ENCODE measurements at places on chromosomes 3 and 15.

GRCh38 chr3:182692021-182692420 is 101.3 kb upstream of the ATP11B start:
- no peak for DNase-seq

DNA sequence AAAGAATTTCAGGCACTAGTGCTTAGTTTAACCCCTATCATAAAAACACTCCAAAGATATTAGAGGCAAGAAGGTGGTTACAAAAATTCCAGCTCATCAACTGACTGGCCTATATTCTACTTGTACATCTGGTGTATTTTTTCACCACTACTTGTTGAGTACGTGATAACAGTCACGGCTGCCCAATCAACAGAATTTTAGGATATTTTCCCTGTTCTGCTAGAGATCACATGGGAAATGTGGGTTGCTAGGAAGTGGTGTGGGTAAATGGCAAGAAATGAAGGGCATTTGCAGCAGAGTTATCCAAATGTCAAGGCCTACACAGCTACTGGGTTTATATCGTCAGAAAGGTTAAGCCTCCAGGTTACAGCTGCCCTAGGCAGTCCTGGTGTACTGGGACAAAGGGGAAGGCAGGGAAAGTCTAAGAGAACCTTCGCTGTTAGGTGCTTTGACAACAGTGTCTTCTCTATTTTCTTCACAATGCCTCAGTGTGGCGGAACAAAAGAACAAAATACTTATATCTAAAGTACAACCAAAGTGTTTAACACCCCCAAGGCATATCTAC is 81.9 kb downstream of the FMN1 start:
- no peak for DNase-seq

DNA sequence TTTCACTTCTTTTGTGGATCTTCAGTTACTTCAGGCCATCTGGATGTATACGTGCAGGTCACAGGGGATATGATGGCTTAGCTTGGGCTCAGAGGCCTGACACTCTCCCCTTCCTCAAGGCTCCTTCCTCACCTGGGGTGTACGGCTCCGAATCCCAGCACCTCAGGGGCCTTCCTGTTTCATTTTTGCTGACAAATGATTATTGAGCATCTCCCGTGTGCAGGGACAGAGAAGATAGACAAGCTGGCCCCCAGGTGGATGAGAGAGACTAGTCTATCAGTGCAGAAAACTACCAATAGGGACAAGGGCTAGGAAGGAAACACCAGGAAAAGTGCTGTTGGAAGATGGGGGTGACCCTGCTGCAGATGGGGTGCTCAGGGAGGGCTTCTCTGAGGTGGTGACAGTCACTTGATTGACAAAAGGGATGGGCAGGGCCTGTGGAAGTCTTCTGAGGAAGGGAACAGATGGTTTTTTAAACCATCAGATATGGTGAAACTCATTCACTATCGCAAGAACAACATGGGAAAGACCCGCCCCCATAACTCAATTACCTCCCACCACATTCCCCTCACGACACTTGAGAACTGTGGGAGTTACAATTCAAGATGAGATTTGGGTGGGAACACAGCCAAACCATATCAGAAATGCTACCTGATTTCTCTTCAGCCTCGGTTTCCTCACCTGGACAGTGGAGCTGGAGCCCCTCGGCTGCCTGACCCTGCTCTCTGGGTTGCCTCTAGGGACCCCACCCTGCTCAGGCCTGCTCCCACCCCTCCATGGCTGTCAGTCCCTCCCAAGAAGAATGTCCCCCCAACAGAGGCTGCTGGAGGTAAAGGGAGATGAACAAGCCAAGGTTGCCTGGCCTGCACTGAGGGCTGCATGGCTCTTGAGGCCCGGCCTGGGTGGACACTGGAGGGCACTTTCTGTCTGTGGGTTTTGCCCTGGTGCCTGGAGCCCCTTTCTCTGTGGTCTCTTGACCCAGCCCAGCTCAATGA is 37.2 kb upstream of the ACAD9 start:
- DNase-seq = no peak

DNA sequence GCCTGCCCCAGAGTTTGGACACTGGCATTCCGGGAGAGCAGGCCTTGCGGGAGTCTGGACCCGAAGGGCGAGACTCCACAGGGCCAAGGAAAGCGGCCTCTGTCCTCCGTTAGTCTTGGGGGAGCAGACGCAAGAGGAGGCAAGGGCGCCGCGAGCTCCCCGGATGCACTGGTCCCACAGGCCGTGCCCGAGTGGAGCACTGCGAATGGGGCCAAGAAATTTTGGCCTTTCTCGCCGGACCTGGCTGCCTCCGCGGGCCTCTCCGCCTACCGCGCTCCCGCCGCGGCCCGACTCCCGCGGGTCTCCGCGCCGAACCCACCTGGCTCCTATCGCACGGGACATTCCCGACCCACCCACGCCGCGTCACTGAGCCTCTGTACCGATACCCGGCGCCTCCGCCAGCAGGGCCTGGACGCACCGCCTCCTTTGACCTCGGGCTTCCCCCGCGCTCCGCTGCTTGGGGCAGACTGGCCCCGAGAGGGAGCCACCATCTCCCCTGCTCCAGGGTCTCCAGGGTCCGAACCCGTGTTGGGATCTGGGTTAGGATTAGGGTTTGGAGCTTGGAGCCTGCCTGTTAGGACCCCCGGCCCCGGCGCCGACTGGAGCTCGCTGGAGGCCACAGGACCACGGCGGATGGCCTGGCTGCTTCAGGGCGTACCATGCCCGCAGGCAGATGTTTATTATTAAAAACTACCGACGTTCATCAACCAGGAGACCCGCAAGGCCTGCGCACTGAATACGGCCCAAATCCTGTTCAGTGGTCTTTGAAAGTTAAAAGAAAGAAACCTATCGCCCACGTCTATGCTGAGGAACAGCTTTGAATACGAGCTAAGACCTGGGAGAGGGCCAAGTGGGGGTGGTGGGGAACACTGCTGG is 11.7 kb downstream of the SHOX2 start:
- DNase-seq = no peak

GRCh38 chr3:42066516-42067181 is 24.5 kb upstream of the TRAK1 start:
- DNase-seq = no peak

DNA sequence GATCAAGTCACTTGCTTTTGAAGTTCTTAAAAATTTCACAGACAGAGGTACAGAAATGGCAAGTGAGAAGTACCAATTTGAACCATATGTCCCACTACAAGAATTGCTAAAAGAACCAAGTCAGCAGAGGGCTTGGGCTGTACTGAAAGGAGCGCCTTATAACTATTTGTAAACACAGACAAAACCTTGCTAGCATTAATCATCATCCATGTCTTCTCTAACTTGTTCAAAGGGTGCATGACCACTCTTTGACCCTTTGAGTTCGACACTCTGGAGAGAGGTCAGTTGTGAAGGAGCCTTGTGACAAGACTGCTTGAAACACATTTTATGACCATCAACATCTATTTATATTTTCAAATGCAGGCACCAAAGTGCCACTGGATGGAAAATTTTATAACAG is 191.7 kb downstream of the PDZRN3 start:
- DNase-seq = no peak

DNA sequence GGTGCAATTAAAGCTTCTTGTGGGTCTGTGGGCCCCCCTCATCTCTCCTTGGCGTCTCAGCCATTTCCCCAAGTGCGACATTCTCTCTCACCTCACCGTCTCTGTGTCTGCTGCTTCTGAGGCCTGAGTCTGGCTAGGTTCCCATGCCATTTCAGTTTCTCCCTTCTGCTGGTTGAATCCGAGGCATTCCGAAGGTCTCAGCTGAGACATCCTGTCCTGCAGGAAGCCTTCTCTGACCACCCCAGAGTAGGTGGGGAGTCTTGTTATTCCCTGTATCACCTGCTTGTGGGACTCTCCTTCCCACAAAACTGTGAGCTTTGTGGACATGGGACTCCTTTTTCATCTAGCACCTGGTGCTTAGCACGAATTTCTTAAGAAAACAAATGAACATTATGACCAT is 78.3 kb downstream of the ASB7 start:
- no peak for DNase-seq

DNA sequence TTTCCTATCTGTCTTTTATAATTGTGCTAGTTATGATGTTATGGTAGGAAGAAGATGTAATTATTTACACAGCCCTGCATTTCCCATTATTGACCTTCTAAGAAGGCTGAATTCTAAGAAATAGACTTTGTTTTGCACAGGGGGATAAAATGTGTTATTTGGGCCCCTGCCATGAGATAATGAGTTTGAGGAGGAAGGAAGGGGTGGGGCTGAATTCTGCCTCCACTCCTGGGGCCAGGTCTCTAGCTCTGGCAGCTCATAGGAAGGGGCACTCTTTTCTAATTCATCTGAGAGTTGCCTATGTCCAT is 69.2 kb upstream of the GOLGA8B start:
- DNase-seq = no peak

DNA sequence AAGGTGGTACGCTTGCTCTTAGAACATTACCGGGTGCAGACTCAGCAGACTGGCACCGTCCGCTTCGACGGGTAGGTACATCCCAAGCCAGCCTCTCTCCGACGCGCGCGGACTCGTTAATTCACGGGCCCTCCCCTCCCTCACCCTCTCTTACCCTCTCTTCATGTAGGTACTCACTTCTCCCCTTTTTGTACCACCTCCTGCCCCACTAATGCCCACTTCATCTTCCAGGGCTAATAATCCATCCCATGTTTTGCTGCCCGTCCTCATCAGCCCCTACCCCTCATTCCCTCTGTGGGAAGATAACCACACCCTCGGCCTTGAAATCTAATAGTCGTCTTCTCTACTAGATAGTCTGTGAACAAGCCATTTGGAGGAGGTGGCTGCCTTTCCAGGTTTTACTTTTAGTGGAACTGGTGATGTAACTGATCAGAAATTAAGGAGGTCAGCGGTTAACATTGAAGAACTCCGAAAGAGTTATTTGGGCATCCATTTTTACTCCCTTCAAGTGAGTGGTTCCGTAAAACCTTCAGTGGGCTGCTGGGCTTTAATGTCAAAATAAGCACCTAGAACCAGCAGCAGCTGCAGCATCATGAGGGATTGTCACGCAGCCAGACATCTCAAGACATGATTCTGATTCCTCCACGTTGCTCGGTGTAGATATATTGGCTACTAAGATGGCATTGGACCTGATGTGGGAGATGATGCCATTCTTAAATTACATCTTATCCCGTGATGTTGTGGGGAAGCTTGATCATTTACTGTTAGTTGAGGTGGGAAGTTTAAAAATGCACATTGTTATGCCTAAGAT is 1.3 kb downstream of the FEM1B start:
- no peak for DNase-seq

DNA sequence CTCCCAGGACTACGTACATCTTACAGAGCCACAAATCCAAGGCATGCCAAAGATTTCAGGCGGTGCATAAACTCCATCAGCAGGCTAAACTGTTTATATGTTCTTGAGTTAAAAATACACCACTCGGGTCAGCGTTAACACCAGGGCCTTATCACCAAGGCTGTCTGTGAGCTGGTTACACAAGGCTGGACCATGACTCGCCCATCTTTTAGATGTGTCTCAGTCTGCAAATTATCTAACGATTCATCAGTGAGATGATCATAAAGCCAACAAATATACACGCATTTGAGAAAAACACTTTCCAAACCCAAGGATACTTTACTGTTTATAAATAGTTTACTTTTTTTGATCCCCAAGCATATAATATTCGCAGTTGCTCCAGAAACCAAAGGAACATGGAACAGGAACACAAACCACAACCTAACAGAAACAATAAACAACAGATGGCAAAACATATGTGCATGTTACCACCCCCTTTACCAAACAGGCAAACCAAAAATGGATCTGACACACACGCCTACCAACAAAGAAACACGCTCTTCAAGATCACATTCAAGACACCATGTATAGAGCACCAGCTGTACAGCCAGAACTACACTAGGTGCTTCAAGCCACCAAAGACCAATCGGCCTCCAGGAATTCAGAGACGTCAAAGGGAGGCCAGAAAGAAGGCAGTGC is 15.4 kb downstream of the LRIG1 start:
- DNase-seq = no peak

GRCh38 chr15:70775160-70775559 is 11.8 kb upstream of the UACA start:
- no peak for DNase-seq

- DNase-seq = no peak
Measured at GRCh38 chr3:49930922-49931321, 1.3 kb upstream of the MON1A start.
